Epithelial cell of proximal tubule (primary cell): ENCODE measurements at places on chromosomes 11 and 22. TPM values are rescaled to one million over a fixed set of nuclear protein-coding genes. Genes with fewer than 3 reads are reported as not detected.

DNA sequence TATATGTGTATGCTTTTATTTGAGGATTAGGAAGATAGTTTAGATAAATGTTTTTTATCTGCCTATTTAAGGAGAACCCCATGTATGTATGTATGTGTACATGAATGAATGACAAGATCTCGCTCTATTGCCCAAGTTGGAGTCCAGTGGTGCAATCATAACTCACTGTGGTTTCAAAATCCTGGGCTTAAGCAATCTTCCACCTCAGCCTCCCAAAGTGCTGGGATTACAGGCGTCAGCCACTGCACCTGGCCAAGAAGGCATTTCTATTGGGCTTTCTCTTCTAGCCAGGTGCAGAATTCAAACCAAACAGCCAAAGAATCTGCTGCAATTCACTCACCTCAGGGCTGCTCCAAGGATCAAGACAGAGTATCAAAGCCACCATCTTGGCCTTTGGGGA is 25.5 kb upstream of the DGKZ start:
- DNase-seq = no peak

DNA sequence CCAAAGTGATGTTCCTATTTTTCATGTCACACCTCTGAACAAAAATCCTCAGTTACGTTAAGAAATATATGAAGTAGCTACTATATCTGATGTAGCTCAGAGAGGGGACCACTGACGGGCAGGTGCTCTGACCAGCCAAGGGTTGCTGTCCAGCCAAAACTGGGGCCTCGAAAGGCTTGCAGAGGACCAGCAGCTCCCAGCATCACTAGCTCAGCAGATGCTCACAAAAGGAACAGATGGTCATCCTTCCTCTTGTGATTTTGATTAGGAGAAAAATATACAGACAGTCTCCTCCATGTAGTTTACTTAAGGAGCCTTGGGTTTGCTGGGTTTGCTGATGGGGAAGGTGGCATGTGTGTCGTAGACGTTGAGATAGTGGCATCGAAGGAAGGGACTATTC is 374.6 kb upstream of the B3GAT1 start:
- no peak for DNase-seq

GRCh38 chr11:69539416-69540117 is 58.1 kb downstream of the LINC01488 start:
- no peak for DNase-seq

DNA sequence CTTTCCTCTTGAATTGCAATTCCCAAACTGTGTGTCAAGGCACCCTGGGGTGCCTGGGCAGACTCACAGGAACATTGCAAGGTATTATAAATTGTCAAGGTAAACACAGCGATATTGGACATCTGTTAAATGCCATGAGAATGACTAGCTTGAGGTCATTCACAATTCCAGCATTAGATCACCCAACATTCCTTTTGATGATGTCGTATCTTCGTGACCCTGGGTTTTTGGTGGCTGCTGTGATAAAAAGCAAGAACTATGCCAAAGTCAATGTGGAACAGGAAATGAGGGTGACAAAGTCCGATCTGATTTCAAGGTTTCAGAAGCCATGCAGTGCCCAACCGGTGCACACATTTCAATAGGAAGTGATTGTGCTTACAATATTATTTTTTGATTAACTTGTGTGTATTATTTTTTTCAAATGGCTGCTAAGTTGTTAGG is 458.4 kb downstream of the MIAT start:
- DNase-seq = peak; percentile 63

- DNase-seq = no peak
Observed at GRCh38 chr11:131754671-131755070, 384.3 kb downstream of the NTM start.

The FOLR2 gene
- total RNA-seq = not detected in 2 replicates

The TALDO1 gene
- total RNA-seq = 332 and 365 TPM in 2 replicates

The TEAD1 gene
- total RNA-seq = 61.9 and 70.2 TPM in 2 replicates

The ANKK1 gene
- total RNA-seq = 0.17 TPM in 1 of 2 replicates, not detected in the other

The TRIM64C gene
- not detected in 2 replicates for total RNA-seq
